Bronchial epithelial cell (primary cell): ENCODE measurements at places on chromosomes 3 and 15. TPM values are rescaled to one million over a fixed set of nuclear protein-coding genes. Genes with fewer than 3 reads are reported as not detected.

DNA sequence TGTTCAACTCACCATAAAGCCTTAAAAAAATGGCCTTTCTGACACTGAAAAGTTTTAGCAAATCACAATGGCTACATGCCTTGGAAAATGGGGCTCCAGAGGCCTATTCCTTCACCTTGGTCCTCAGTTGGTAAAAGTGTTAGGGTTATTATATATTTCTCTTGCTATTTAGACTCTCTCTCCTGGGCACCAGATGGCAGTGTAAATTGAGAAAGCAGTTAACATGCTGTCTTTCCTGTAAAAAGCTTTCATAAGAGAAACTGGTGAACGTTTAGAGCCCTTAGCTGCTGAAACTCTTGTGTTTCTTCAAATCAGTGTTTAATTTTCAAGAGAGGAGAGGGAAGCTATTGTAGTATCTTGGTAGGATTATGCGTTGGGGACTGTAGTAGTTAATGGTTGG, 89.9 kb downstream of the LRTM1 start:
- no peak for DNase-seq

The RCN2 gene
- 51.6 and 60.6 TPM in 2 replicates for total RNA-seq

- DNase-seq: no peak
These were observed 23.7 kb downstream of the PHLDB2 start for GRCh38 chr3:111882799-111883198.

GRCh38 chr3:50982540-50983325, 308.0 kb downstream of the DOCK3 start:
- DNase-seq: no peak

- no peak for DNase-seq
These were observed 248.1 kb downstream of the ERC2 start for GRCh38 chr3:56219894-56220805.

GRCh38 chr3:175404621-175405020, 545.5 kb downstream of the NAALADL2 start:
- DNase-seq: no peak

The CA12 gene
- total RNA-seq: 44.0 TPM in 2 replicates

The SLC15A2 gene
- 2.6 and 2.8 TPM in 2 replicates for total RNA-seq

DNA sequence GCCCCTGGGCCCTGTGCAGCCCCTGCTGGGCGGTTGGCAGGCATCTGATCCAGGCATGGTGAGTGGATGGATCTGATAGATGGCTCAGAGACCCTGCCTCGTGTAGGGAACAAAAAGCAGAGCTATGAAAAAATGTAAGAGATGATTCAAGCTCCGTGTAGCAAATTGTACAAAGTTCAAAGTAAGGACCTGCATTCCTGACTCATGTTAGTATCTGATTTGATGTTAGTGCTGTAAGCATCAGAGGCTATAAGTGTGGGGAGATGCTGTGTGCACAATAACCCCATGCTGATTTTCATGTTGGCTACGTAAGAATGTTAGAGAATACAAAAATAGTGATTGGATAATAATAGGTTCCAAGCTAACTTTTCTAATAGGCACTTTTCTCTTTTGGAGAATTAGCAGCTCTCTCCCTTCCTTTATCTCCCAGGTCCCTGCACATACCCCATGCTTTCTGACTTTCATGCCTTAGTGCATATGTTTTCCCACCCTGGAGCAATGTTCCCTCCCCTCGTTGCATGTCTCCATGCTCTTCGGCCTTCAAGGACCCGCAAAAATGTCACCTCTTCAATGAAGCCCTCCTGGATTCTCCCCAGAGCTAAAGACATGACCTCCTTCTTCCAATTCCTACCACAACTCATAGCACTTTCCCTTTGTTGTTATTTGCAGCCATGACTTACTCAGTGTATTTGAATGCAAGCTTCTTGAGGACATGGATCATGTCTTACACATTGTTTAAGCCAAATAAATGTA, 1.6 kb downstream of the CCR9 start:
- DNase-seq: no peak

DNA sequence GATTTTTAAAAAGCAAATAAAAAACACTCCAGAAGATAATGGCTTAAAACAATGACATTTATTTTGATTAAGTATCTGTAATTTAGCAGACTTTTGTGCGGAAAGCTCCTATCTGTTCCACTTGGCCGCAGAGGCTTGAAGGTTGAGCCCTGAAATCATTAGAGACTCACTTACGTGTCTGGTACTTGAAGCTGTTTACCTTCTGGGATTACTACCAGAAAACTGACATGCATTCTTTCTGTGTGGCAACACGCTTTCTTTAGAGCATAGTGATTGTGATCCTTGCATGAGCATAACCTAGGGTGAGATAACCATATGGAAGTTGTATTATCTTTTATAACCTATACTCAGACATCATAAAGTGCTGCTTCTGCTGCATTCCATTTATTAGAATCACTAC, 298.5 kb downstream of the SI start:
- peak; percentile 31 for DNase-seq

DNA sequence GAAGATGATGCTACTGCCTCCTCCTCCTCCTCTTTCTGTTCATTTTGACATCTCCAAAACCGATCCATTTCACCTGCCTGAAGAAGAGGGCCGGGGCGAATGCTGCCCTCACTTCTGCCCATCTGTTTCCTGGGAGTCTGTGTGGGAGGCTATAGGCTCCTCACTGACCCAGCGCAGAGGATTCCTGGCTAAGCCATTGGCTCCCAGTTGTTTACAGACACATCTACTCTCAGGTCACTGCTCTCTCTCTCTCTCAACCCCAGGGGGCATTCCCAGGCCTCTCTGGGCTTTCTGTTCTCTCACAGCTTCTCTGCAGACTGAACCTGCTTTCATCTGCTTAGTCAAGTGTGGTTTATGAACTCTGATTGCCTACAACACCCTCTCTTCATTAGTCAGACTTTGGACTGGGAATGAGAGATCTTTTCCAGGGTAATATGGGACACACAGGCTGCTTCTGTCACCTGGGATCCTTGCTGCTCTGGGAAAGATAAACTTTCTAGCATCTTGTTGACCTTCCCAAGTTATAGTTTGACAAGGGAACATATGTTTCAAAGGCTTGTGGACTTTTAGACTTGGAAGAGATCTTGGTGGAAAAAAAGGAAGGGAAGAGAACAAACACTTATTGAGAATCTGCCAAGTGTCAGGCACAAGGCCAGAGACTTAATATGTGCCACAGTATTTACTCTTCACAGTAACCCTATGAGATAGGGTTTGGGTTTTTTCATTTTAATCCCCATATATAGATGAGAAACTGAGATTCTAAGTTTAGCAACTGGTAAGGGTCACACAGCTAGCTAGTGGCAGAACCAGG, 30.2 kb upstream of the USP3 start:
- peak; percentile 78 for DNase-seq

- DNase-seq: no peak
These were observed 174.7 kb downstream of the SHOX2 start for GRCh38 chr3:157931517-157931916.
